Naive thymus-derived CD8-positive, alpha-beta T cell (primary cell): ENCODE measurements at places on chromosomes 12 and 14. TPM values are rescaled to one million over a fixed set of nuclear protein-coding genes. Genes with fewer than 3 reads are reported as not detected.

- DNase-seq: no peak
These were observed 305.4 kb downstream of the PCNX1 start for GRCh38 chr14:71212683-71213107.

DNA sequence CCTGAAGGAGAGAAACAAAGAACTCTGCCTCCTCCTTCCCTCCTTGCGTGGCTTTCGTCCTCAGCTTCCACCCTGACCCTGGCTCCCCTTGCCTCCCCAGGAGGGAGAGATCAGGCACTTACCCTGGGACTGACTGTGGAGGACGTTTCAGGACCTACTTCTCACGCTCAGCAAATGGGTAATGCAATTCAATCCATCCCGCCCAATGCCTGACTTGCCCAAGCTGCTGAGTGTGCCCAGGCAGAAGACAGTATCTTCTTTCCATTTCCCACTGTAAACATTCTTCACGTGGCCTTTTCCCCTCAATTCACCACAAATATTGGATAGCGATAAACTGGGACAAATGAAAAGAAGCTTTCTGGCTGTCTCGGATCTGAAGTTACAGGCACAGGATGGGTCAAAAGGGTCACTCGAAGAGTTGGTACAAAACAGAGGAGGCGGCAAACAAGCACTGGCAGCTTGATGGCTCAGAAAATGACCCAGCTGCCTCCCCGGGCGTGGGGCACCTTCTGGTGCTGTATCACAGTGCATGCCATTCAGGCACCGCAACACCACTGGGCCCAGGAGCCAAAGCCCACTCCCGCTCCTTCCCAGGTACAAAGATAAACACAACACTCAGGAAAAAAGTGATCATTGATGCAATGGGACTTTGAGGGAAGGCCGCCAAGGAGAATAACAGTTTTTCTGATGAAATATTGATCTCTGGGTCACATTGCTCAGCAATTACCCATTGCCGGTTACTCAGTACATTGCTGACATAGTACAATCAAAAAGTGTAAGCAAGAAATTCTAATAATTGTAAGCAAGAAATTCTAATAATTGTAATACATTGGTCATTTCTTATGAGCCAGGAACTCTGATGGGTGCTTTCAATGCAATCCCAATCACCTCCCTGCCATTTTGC lies 65.8 kb downstream of the TRIM9 start:
- no peak for DNase-seq

- no peak for DNase-seq
These were observed 996.8 kb upstream of the TMEM132C start for GRCh38 chr12:127270193-127270592.

The KCNMB4 gene
- polyA plus RNA-seq: 0.64 TPM

The SYT1 gene
- polyA plus RNA-seq: not detected

The HOXC13 gene
- polyA plus RNA-seq: not detected

The PLBD1 gene
- 1.2 TPM for polyA plus RNA-seq
